ENCODE measurements at places on chromosomes 5 and 9.

DNA sequence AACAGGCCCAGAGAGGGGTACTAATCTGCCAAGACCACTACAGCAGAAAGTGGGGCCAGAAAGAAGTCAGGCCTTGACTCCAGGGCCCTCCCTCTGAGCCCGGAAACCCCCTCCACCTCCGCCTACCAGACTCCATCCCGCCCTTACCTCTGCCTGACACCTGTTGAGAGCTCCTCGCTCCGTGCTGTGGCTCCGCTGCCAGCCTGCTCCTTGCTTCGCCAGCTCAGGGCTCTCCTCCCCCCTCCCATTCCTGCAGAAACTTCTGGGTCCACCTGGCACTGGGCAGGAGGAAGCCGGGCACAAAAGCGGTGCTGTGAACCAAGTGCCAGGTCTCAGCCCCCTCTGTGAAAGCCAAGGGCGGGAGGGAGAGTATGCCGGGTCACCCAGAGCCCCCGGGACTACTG, 6.4 kb upstream of the ST6GALNAC6 start:
- no peak for DNase-seq

DNA sequence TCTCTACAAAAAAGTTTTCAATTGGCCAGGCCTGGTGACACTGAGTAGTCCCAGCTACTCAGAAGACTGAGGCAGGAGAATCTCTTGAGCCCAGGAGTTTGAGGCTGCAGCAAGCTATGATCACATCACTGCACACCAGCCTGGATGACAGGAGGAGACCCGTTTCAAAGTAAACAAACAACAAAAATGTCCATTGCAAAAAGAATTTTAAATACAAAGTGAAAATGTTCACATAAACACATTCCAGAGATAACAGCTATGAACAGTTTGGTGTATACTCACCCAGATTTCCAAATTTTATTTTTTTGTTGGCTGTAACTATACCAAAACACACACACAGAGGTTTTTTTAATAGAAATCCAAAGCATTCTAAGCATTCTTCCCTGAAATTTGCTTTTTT, 39.8 kb downstream of the ADRA1B start:
- DNase-seq: no peak

DNA sequence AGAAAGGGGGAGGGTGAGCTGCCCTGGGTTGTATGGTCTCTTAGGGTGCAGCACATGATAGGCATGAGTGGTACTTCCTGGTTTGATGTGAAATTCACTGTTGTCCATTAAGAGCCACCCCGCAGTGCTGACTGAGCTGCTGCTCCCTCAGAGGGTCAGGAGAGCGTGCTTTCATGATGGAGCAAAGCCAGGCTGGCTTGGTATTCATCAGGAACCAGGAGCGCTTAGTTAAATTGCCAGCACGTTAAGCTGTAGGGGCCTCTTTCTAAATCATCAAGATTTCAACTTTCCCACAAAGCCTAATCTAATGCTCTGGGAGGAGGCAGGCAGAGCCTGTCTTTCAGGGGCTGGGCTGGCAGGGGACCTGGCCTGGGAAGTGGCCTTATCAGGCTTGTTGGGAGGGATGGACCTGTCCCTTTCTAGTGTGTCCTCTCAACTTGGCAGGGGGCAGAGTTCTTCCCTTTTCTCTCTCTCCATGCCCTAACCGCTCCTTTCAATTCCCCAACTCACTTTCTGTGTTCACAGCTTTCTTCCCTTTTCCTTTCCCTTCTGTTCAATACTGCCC, 7.9 kb downstream of the CYSTM1 start:
- DNase-seq: no peak

DNA sequence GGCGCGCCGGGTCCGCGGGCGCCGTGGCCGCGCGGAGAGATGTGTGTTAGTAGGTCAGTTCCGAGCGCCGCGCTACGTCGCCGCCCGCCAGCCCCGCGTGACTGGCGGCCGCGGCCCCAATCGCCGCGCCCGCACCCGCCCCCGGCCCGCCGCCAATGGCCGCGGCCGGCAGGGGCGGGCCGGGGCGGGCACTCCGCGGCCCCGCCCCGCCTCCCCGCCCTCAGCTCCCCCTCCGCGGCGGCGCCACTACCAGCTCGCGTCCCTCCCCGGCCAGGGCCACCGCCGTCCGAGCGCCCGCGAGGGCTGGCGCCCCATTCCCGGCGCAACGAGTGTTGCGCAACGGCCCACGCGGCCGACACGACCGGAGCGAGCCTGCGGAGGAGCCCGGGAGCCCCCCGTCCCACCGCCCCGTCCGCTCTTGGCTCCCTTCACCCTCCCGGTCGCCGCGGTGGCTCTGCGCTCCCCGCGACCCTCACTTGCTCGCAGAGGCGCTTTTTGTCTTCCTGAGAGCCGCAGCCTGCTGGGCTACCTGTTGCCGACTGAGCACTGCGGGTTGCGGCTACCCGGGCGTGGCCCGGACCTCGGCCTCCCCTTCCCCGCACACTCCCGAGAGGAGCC, at the start of gene NFIL3:
Gene NFIL3 (minus strand): TSS at position 48 of the 618 bp plus-strand sequence. CDS start 13,098 bp downstream, outside the sequence.
- DNase-seq: peak; percentile 80

DNA sequence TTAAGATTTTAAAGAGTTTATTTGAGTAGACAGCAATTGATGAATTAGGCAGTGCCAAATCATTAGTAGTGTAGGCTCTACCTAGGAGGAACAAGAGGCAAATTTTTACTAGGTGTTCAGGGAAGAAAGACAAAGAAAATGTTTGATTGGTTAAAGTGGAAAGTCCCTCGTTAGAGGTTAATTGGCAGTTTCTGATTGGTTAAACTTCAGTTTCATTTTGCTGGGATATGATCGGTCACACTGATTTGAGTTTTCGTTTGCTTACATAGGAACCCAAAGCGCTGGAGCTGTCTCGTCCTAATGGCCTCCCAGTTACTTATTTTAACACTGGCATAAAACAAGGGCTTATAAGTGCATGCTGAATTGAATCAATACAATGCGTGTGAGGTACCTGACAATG, 15.1 kb downstream of the DMAC1 start:
- no peak for DNase-seq

GRCh38 chr9:135478191-135478590, 1.4 kb upstream of the PPP1R26 start:
- no peak for DNase-seq

GRCh38 chr9:76399856-76400255, 5.6 kb upstream of the RFK start:
- no peak for DNase-seq

GRCh38 chr5:27140831-27141230, 102.4 kb upstream of the CDH9 start:
- DNase-seq: no peak

DNA sequence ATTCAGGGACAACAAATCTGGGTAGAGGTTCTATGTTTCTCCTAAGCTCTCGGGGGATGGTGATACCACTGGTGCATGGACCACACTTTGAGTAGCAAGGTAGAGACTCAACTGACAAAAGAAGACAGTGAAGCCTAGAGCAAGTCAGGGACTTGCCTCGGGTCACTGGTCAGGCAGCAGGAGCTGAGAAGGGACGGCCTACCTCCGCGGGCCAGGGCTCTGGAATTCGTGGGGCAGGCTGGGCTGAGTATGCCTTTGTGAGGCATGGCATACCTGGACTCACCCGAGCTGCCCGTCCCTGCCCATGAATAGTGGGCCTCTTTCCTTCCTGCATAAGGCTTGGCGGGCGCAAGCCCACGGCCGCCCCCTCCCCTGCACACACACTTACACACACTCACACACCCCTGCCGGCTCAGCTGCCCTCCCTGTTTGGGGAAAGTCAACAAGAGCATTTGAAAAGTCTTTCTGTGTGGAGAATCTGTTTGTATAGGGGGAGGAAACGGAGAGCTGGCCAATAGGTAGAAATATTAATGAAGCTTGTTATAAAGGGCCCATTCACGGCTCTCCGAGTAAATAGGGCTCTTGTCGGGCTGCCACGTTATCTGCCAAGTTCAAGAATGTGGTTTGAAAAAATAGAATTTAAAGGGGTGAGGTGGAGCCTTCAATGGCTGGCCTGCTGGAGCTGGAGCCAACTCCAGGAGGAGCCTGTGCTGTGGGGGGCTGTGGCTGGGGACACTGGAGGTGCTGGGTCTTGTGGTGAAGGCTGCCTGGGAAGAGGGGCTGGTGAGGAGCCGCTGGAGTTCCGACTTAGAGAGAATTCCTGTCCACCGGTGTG, 19.1 kb upstream of the KIF12 start:
- DNase-seq: peak; percentile 45

DNA sequence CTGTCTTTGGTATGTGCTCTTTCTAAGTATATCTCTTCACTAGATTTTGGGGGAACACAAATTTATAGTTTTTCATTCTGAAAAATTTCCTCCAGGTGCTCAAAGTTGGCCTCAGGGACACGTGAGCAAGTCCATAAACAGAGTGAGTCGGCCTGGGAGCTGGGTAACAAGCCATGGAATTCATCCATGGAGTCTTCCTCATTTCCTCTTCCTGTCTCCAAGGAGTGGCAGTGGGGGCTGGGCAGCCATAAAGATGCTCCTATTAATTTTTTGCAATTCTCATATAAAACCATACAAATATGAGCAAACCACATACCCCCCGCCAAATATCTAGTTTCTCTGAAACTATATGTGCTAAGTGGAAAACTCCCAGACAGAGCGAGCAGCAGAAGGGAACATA, 136.6 kb upstream of the OTULINL start:
- DNase-seq: no peak

GRCh38 chr5:4628645-4629385, 511.3 kb upstream of the ADAMTS16 start:
- DNase-seq: no peak

DNA sequence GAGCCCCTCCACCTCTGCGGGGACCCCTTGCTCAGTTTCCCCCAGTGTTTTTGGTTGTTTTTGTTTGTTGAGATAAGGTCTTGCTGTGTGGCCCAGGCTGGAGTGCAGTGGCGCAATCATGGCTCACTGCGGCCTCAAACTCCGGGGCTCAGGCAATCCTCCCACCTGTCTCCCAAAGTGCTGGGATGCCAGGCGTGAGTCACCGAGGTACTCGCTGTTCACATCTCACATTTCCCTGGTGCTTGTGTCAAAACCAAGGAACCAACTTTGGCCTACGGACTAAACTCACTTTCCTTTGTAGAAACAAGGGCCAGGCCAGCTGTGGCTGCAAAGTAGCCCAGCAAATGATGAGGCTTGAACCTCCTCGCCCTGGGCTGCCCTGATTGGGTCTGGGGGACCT, 9.7 kb upstream of the AJM1 start:
- no peak for DNase-seq
